LHCN-M2 (cell line): ENCODE measurements at places on chromosomes 3 and 15. TPM values are rescaled to one million over a fixed set of nuclear protein-coding genes. Genes with fewer than 3 reads are reported as not detected.

DNA sequence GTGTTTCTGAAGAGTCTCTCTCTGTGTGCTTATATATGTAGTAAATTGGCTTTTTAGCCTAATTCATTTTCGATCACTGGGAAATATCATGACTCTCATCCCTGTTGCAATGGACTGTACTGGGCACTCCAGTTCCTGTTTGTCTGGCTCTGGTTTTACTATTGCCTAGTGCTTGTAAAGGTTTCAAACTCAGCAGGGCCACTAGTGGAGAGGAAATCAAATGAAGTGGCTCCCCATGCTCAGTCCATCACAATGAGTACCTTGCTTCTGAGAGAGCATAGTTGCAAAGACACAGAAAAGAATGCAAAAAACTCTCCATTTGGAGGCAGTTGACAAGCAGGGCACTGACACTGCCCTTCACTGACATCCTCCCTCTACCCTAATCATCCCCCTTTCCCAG is 167.8 kb downstream of the TAFA4 start:
- DNase-seq: no peak

DNA sequence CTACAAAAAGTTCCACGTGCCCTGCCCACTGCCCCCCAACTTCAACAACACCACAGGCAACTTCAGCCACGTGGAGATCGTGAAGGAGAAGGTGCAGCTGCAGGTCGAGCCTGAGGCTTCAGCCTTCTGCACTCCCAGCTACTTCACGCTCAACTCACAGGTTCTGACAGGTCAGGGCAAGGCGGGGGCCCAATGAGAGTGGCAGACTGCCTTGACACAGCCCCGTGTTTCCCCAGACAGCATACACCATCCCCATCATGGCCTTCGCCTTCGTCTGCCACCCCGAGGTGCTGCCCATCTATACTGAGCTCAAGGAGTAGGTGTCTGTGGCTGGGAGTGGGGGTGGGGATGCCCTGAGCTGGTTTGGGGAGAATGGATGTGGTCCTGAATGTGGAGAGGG is 12.6 kb downstream of the SLC38A3 start:
- no peak for DNase-seq

GRCh38 chr3:132247211-132247610 is 70.0 kb upstream of the ACP3 start:
- no peak for DNase-seq

TRNT1 gene
- total RNA-seq: 22.4 and 34.0 TPM in 2 replicates

GRCh38 chr3:51722362-51722761 is 15.5 kb downstream of the GRM2 start:
- no peak for DNase-seq

CLDN18 gene
- 0.06 TPM in 1 of 2 replicates, not detected in the other for total RNA-seq

- no peak for DNase-seq
Measured at GRCh38 chr3:183410759-183411158, 17.7 kb downstream of the MCF2L2 start.

DNA sequence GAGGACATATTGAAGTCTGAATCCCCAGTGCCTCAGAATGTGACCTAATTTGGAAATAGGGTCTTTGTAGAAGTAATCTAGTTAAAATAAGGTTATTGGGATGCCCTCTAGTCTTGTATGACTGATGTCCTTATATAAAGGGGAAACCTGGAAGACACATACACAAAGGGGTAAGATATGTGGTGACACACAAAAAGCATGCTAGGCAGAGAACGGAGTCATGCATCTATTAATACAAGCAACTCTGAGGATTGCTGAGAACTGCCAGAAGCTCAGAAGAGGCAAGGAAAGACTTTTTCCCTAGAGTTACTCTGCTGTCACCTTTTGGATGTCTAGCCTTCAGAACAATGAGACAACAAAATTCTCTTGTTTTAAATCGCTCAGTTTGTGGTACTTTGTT is 58.1 kb upstream of the TMEM108 start:
- DNase-seq: no peak

DNA sequence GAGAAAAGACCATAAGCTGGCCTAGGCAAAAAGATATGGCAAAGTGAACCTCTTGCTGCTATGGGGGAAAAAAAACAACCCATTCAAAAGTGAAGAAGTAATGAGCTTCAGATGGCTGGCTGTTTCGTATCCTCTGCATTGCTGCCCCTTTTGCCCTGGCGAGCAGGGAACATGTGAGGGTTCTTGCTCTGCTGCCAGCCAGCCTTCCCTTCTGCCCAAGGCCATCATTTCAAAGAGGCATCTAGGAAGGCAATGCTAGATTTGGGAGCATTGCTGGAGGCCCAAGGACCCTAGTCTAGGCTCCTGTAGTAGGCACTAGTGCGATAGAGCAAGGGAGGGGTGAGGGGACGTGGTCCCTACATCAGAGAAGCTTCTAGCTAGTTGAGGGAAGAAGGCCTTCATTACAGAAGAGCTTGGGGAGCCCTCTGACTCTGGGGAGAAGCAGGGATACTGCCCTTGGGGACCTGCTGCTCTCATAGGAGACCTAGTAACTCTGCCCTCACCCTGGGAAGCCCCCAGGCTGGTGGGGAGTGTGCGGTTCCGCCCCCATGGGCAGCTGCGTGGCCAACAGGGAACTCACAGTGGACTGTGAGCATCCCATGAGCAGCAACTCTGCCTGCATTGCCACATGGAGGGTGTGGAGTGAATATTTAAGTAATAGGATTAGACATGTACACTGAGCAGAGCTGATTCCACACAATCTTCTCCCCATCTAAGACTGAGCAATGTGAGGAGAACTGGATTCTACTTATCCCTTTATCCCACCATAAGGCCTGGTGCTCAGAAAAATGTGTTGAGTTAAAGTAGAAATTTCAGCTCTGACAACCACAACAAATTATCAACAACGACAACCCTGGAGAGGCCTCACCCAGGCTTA is 21.3 kb downstream of the ITGA11 start:
- no peak for DNase-seq

DNA sequence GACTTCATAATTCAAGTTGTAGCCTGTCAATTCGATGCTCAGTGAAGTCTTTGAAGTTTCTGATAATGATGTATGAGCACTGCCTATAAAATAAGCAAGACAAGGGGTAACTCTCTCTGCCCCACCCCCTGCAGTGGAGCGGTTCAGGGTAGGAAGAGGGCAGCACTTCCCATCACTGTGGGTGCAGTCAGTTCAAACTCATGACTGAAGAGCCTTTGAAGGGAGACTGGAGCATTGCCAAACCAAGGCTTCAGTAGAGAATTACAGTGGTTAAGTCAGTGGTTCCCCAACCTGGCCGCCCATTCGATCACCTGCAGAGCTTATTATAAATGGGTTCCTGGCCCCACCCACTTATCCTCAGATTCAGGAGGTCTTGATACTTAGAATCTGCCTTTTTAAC is 190.6 kb downstream of the SHQ1 start:
- DNase-seq: no peak

DNA sequence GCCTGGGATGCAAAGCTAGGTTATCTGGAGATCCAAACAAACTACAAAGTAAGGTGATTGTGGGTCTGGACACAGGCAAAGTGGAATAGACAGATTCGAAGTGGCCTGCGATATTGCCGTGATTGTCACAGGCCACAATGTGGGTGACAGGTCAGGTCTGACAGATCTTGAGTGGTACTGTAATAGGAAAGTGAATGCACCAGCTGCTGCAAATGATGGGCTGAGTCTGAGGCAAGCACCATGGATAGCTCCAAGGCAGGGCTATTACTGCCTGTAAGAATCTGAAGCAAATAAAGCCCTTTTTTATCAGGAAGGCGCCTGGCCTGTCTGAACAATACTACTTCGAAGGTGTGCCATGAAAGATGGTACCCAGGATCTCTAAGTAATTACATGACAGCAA is 10.0 kb downstream of the ARMC8 start:
- DNase-seq: peak; percentile 48

CCDC80 gene
- 96.0 and 137 TPM in 2 replicates for total RNA-seq

GRCh38 chr15:69666441-69666882 is 213.8 kb downstream of the RPLP1 start:
- DNase-seq: peak; percentile 14

GRCh38 chr15:38610748-38611147 is 46.1 kb upstream of the RASGRP1 start:
- no peak for DNase-seq

- DNase-seq: no peak
Measured at GRCh38 chr15:37105889-37106288, 5.5 kb upstream of the MEIS2 start.

- no peak for DNase-seq
Measured at GRCh38 chr15:47721676-47722075, 4.4 kb downstream of the SEMA6D start.

GRCh38 chr3:83968356-83968755 is 990.4 kb upstream of the CADM2 start:
- no peak for DNase-seq

DNA sequence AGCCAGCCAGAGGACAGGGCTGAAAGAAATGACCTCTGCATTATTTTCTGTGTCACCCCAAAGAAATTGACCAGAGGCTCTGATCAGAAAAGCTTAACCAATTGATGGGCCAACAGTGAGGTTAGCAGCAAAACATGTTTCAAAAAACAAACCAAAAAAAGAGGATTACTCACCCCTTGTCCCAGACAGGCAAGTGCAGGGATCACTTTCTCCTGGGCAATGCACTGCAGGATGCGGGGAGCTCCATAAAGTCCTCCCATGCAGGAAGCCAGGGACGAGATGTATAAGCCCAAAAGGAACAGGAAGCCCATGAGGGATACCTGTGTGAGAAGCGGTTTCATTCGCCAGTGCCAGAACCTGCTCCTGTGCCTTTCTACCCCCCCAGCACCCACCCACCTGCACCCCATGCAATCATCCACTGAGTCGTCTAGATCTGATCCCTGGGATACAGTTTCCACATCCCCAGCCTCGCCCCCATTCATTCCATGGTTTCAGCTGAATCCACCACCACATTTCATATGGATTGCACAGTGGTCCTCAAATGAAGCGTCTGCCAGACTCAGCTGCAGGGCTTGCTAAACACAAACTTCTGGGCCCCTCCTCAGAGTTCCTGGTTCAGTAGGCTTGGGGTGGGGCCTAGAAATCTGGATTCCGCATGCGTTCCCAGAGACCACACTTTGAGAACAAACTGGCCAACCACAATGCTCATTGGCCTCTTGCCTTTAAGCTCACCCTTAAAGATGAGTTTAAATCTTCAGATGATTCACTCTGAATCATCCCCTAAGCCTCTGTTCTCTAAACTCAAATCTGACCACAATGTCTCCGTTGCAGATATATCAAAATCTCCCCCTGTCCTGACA is 54.4 kb upstream of the HEG1 start:
- peak; percentile 99 for DNase-seq

GRCh38 chr3:135304378-135304777 is 509.3 kb downstream of the EPHB1 start:
- DNase-seq: peak; percentile 2

- DNase-seq: no peak
Measured at GRCh38 chr3:122975163-122975923, 52.2 kb downstream of the SEMA5B start.

PPP1R14D gene
- total RNA-seq: not detected in 2 replicates

SH2D7 gene
- not detected in 2 replicates for total RNA-seq

- no peak for DNase-seq
Measured at GRCh38 chr15:100261302-100262240, 80.2 kb downstream of the ADAMTS17 start.

DNA sequence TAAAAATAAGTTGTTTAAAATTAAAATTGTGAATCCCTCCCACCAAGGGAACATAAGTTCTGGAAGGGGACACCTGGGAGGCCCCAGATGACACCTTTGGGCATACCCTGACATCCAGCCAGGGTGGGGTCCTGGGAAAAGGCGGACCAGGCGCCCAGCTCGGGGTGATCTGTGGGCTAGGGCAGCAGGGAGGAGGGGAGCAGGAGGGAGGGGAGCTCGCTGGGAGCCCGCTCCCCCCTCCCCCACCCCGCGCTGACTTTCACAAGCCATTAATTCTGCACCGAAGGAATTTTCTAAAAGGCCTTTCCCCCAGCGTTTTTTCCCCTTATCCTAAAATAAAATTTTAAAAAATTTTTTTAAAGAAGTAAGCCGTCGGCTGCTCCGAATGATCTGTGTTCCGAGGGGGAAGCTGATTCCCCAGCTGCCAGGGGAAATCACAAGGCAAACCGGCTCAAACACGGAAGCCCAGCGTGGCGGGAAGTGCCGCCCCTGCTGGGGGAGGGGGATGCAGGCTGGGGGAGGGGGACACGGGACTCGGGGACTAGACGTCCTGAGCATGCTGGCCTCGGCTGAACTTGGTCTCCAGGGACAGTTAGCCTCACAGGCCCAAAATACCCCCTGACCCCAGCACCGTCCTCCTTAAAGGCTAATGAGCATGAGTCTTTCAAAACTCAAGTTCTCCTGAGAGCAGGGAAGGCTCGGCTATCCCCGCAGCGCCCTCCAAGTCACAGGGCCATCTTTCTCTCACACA is 13.9 kb downstream of the PLXND1 start:
- DNase-seq: no peak

GRCh38 chr3:46947981-46948791 is 28.4 kb downstream of the CCDC12 start:
- DNase-seq: peak; percentile 74
